Right renal cortex interstitium (tissue), 3 donors: ENCODE measurements at places on chromosomes 3 and 15. TPM values are rescaled to one million over a fixed set of nuclear protein-coding genes. Genes with fewer than 3 reads are reported as not detected.

DNA sequence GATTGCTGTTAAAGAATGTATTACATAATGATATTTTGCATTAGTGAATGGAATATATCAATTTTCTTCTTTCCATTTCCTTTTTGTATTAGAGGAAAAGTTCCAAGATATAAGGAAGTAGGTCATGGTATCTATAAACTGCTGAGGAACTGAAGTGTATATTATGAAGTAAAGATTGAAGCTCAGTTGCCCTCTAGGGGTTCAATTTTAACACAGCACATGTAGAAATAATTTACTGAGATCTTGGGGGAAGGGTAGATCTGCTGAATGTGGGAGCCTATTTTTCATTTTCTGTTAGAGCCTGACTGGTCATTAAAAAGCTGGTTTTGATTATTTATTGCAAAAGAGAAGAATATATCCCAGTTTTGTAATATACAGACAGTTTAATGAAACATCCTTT is 45.2 kb downstream of the CMC1 start:
- no peak for DNase-seq

DNA sequence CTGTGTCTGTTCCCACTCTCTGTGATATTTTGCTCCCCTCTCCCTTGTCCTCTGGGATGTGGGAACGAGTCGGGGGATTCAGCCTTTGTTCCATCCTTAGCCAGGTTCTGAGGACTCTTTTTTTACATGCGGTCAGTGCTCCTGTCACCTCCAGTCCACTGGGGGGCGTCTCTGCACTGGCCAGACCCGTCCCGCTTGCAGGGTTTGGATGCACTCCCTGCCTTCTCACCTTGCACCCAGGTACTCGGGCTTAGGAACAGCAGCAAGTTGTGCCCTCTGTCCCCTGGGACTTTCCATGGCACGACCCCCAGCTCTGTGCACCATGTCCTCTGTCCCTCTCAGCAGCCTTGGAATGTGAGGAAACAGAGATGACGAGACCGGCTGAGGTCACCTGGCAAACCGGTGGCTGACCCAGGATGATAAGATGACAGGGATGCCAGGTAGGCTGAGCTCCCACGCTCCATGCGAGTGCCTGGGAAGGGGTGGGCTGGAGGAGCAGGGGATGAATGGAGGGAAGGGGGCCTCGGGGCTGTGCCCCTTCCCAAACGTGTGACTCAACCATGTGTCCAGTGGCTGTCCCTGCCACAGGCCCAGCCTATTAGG is 27.3 kb upstream of the FGD5 start:
- DNase-seq, result no peak

DNA sequence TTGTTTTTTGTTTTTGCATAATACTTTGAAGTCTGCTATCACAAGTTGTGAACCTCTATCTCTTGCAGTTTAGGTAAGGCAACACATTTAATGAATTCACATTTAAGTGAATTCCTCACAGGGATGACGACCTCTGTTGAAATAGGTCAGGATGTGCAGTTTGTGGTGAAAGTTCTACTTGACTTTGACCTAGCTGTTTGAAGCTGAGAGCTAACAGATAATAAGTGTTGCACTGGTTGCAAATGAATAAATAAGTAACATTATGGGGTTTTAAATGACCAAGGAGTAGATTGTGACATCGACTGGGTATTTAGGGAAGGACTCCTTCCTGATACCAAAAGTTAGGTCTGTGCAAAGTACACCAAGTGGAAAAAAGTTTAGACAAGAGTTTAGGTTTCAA is 23.9 kb downstream of the NIT2 start:
- DNase-seq, result no peak

Gene MESP2
- 0.58 TPM for polyA plus RNA-seq

GRCh38 chr3:11691767-11692531 is 48.2 kb upstream of the VGLL4 start:
- no peak for DNase-seq

DNA sequence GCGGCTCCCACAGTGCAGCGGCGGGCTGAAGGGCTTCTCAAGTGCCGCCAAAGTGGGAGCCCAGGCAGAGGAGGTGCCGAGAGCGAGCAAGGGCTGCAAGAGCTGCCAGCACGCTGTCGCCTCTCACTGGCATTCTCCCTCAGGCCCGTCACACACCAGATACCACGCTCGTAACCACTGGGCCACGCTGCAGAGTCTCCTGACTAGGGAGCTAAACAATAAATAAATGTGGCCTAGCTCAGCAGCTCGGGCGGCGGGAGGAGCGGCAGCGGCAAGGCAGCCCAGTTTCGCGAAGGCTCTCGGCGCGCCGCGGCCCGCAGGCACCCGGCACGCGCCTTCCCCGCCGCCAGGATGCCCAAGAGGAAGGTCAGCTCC is 55.9 kb upstream of the FAM174B start:
- no peak for DNase-seq

Gene CFAP91
- 18.8 TPM for polyA plus RNA-seq

DNA sequence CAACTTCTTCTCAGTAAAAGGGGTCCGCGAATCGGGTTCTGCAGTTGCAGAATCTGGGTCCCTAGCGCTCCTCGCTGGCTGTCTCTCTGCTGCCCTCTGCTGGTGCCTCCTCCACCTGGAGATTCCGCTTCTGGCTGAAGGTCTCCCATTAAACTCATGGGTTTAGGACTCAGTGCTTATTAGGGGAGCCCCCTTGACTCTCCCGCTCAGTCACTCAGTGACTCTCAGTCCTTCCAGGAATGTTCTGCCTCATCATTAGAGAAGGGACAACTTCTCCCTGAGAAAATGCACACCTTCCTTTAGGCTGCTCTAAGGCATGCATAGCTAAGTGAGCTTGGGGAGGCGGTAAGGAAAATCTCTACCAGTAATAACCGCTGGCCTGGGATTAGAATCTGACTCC is 7.1 kb downstream of the CPN2 start:
- no peak for DNase-seq

DNA sequence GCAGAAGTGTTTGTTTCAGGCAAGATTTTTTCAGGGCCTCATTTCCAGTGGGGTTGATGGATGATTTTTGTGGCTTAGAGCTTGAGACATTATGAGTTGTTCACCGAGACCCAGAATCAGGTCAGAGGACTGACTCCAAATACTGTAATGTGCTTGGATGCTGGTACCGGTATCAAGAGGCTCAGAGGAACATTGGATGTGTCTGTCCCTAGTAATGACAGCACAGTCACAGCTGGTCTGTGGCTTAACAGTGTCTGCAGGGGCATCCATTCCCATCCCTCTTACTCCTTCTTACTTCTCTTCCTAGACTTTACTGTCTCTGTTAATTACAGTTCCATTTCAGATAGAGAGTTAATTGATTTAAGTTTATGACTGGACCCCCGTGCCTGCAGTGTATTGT is 107.8 kb downstream of the PTPRG start:
- no peak for DNase-seq

DNA sequence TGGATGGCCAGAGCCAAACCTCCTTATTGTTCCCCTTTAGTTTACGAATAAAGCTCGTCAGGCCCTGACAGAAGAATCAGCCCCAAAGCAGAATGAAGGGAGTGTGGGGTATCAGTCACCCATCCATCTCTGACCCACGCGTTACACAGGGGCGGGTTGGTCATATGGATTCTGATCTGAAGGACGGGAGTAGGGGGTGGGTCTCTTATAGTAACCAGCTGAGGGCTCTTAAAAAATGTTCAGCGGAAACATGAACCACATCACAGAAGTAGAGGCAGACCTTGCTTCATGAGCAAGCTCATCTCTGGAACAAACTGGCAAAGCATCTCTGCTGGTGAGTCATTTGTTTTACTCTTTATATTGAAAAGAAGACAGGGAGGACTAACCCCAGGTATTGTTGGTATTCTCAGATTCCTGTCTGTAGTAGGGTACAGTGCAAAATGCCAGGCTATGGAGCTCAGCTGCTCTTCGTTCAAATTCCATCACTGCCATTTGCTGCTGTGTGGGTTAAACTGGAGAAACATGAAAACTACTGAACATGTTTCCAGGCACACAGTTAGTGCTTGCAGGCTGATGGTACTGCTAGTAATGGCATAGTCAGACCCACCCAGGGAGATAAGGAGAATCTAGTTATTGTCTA is at the start of gene CXCR6:
Gene CXCR6 (plus strand): TSS at position 258 of the 640 bp plus-strand sequence. CDS start 3,018 bp downstream, outside the sequence.
- DNase-seq, result no peak

Gene STAC
- polyA plus RNA-seq, result 6.6 TPM

Gene FBLN2
- polyA plus RNA-seq, result 21.2 TPM
